ENCODE measurements at places on chromosomes 3 and 15. TPM values are rescaled to one million over a fixed set of nuclear protein-coding genes. Genes with fewer than 3 reads are reported as not detected.

Gene FAM107A
- not detected for total RNA-seq

DNA sequence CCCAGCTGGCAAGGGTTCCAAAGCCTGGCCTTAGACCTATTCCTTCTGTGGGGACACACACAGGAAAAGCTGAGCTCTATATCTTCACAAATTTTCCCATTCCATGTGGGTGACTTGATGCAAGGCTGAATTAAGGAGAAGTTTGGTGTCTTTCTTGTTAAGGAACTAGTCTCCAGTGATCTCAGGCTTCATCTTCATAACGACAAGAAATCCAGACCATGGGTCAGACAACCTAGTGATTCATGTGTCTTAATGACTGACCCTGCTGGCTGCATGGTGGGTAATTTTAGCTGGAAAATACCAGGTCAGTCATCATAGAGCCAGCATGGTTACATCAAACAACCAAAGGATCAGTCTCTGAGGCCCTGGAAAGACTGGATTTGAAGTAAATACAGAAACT lies 112.7 kb upstream of the SLC4A7 start:
- peak; percentile 34 for DNase-seq

GRCh38 chr15:48413304-48413703 lies 82.1 kb downstream of the DUT start:
- DNase-seq = peak; percentile 77

- DNase-seq = peak; percentile 46
Observed at GRCh38 chr15:31472636-31473384, 146.2 kb downstream of the KLF13 start.

DNA sequence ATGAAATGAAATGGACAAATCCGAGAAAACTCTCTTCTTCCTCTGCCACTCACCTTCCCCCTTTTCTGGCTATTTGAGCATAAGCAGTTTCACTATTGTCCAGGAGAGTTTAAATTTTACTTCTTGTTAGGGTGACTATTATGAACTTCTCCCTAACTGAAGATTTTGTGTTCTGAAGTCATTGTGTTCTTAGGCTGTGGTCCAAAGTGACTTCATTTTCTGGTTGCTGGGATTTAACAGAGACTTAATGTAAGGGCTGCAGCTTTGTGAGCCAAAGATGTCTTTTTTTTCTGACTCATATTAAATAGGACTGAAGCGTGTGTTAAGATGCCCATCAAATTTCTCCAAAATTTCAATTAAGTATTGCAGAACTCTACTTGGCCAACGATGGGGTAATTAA lies 46.5 kb upstream of the FSTL1 start:
- peak; percentile 50 for DNase-seq

- no peak for DNase-seq
Observed at GRCh38 chr15:91521996-91522395, 331.5 kb upstream of the SLCO3A1 start.

Measured in myocyte (in vitro differentiated cells).